Stimulated activated naive CD8-positive, alpha-beta T cell treated with anti-CD3 and anti-CD28 coated beads, Interleukin-15, Interleukin-2, amounts not matched to agents 100 U/mL and 50 U/mL, for 24 hours (primary cell): ENCODE measurements at places on chromosomes 6 and 20.

DNA sequence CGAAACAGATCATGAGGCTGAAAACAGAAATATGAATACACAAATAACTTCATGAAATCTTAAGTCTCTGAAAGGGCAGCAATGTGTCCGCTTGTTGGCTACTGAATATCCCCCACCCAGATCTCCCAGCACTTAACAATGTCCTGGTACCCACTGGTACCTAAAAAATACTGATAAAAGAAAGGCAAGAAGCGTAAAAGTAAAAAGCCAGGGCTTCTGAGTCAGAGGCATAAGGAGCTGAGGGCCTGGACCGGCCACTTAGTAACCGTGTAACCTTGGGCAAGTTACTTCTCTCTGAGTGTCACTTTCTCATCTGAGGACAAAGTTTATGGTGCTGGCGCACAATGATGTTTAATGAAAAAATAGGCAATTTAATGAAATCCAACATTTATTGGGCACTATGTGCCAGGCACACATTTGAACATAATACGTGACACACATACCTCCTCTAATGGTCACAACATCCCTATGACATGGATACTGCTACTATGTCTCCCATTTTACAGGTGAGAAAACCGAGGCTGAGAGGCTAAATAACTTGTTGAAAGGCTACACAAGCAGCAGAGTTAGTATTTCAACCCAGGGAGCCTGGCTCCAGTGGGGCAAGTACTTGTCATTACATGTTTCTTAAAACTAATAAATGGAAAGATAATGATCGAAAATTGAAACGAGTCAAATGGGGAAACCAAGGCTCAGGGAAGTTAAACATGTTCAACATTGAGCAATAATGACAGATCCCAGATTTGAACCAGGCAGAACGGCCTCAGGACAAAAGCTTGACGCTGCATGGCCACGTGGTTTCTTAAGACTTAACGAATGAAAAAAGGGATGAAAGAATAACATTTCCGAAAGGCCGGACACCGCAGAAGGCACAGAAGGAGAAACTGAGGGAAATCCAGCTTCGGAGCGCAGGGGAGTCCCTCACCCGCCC, 828 bp downstream of the TP53RK start:
- no peak for DNase-seq

DNA sequence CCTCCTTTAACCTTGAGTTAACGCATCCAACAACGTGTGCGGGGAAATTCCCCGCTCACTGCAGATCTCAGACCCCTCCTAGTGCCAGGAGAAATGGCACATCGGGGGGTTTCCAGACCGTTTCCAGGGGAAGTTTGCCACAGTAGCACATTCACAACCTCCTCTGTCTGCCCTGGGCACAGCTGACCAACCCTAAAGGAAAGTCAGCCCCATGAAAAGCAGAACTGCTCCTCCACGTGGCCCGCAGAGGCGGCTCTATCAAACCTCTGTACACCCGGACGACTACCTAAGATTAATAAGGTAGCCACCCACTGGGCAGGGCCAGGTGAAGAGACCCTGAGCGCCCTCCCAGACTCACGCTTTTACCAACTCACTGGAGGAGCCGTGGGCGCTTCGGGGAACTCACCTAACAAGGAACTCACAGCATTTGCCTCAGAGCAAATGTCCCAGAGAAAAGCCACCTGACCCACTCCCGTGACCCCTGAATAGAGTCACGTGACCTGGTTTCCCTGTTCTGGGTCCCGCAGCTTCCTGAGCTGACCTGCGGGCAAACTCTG, 93.1 kb downstream of the PRND start:
- peak; percentile 77 for DNase-seq

GRCh38 chr6:170317718-170318117, 11.2 kb downstream of the FAM120B start:
- DNase-seq: no peak

- DNase-seq: peak; percentile 8
These were observed 39.1 kb downstream of the TMX4 start for GRCh38 chr20:7980332-7981046.

DNA sequence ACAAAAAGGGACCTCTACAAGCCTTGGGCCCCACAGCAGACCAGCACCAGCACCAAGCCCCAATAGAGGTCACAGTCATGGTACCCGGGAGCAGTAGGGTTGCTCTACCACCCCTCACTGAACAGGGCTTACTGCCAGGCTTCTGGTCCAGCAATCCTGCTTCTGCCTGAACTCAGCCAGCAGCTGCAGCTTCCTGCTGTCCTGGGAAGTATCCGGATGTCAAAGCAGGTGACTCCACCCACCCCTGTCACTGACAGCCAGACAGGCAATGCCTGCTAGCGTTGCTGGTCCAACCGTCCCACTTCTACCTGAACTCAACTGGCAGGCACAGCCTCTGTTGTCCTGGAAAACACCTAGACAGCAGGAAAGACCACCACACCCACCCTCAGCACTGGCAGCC, 47.0 kb upstream of the PCSK2 start:
- DNase-seq: no peak

DNA sequence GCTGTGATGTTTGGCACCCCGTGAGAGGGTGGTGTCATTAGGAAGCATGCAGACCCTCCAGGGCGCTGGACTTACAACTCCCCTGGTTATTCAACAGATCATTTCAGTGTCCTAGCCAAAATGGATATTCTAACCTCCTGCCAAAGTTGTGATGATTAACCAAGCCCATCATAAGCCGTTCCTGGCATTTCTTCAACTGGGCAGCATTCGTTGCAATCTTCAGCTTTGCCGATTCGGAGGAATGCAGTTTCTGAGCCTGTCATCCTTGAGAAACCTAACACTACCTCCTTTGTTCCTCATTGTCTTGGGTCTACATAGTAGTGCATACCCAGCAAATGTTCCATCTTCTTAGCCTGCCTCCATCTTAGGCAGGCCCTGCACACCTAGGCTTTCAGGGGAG, 79.2 kb upstream of the MAP3K4 start:
- no peak for DNase-seq

DNA sequence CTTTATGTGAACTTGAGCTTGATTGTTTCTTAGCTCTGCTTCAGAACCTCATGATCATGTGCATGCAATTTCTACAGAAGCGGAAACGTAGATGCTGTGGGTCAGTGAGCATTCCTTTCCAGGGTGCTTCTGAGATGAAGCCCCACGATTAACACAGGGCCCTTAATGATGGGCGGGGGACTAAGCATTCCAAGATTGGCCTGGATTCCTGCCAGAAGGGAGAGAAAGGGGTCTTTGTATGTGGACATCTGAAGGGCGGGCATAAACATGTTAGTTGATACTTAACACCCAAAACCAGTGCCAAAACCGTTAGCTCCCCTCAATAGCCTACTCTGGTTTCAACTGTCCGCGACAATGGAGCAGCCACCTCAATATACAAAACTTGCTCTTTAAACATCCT, 46.9 kb upstream of the POU3F2 start:
- DNase-seq: no peak

DNA sequence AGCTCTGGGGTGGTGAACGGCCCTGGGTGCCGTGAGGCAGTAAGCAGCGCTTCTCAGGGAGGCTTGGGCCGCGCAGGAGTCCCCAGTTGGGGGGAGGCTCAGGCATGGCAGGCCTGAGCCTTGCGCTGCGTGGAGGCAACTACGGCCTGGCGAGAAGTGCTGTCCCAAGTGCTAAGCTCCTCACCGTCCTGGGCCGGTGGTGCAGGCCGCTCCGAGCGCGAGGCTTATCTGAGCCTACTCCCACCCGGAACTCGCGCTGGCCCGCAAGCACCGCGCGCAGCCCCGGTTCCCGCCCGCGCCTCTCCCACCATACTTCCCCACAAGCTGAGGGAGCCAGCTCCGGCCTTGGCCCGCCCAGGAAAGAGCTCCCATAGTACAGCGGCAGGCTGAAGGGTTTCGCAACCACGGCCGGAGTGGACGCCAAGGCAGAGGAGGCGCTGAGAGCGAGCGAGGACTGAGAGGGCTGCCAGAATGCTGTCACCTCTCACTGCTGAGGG, 1.8 kb upstream of the WRNIP1 start:
- DNase-seq: no peak

DNA sequence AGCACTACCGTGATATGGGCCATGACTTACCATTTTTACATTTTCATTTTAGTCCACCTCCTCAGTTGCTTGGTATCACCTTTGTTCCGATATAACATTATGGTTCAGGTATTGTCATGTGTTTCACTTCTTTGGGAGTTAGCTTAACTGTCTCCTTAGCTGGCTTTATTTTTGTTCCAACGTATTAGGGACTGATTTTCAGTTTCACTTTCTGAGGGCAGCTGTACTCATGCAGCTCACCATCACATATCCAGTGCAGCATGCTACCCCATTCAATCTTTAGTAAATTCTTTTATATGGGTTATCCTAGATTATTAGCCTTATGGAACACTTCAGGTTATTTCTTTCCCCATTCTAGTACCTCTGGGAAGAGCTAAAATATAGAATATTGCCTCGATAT, 362.2 kb upstream of the IRAK1BP1 start:
- DNase-seq: no peak

- DNase-seq: no peak
These were observed 39.3 kb downstream of the PCNA start for GRCh38 chr20:5080384-5080877.

DNA sequence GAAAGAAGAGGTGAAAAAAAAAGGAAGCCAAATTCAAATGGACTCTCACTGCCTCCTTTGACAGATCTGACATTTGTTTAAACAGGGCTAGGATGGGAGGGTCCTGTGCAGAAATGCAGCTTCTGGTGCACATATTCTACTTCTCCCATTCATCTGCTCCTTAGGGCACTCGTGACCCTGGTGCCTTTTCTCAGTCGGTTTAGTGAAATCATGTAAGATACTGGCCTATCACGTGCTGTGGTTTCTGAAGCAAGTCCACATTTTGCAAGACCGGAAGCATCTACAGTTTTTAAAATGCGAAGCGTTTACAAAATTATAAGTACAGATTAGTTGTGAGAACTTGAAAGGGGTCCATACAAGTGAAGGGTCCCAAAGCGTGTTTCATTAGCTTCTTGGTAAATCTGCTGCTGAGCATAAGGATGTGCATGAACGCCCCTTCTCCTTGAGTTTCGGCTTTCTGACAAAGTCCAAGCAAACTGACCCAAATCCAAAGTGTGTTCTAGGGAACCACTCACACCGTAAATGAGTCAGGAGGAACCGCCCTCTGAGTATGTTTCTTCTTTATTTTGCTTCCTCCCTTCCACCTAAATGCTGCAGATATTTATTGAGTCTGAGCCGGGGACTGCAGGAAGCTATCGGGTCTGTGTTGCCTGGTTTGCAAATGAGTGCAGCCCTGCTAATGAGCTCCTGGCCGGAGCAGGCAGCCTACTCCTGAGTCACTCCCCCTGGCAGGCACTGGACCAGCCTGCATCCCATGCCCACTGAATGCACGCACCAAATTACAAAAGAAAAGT, 323.8 kb upstream of the JARID2 start:
- no peak for DNase-seq

DNA sequence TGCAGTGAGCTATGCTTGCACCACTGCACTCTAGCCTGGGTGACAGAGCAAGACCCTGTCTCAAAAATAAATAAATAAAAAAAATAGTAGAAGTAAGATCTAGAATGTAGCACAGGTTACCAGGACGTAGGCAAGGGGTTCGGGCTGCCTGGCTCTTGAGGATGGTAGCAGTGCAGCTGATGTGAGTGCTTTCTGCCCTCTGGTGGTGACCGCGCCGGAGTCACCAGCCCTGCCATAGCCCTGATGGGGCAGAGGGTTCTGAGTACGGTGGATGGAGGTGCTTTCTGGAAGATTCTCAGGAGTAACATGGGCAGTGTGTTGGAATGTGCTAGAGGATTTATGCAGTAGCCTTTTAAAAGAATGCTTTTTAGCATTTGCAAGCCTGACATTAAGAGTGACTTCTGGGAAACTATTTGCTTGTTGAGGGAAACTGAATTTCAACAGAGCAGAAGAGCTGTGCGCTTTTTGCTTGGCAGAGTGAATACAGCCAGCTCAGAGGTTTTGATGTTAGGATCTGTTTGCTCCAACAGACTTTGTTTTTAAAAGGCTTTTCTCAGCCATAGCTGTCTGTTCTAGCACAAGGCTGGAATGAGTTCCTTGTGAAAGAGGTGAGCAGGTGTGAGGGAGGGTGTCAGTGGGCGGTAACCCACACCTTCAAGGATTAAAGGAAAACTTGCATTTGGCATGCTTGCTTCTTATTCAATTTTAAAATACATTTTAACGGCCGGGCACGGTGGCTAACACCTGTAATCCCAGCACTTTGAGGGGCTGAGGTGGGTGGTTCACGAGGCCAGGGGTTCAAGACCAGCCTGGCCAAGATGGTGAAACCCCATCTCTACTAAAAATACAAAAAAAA, 65.9 kb downstream of the PTPN1 start:
- peak; percentile 68 for DNase-seq

- no peak for DNase-seq
These were observed 325.7 kb downstream of the SAMD5 start for GRCh38 chr6:147834084-147834776.

DNA sequence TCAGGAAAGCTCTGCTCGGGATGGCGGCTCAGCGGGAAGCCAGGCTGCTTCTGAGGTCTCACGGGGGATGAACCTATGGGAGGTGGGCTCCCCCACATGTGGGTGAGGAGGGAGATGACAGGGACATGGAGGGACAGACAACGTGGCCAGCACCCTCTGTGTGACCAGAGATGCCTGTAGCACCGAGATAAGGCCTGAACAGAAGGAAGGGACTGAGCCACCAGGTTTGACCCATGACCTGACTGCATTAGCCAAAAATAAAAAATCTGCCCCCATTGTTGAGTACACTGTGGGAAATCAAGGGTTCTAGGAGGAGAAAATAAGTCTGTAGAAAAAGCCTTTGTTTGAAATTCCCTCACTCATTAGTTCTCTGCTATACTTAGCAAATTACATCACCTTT, 105.7 kb downstream of the RNASET2 start:
- DNase-seq: no peak

- no peak for DNase-seq
These were observed 3.6 kb downstream of the SULF2 start for GRCh38 chr20:47781632-47782031.

DNA sequence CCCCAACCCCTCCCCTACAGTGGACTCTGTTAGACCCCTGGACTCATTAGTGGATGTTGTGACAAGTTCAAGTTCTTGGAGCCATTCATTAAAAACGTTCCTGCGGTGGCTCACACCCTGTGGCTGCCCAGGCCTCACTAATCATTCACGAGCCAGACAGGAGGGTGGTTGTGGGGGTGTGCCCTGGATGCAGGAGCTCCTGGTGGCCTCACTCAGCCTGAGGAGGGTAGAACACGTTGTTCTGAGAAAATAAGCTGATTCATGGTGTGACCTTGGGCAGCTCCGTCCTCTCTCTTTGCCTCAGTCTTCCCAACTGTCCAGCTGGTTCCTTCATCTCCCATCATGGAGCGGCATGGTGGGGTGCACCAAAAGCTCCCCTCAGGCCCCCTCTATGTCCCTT, 16.7 kb downstream of the SLC13A3 start:
- no peak for DNase-seq

- DNase-seq: no peak
These were observed 87.2 kb downstream of the CD40 start for GRCh38 chr20:46205349-46205748.

GRCh38 chr6:10556992-10557391, 35.8 kb downstream of the GCNT2 start:
- no peak for DNase-seq

- DNase-seq: no peak
These were observed 72.6 kb downstream of the SHPRH start for GRCh38 chr6:145891565-145891964.

DNA sequence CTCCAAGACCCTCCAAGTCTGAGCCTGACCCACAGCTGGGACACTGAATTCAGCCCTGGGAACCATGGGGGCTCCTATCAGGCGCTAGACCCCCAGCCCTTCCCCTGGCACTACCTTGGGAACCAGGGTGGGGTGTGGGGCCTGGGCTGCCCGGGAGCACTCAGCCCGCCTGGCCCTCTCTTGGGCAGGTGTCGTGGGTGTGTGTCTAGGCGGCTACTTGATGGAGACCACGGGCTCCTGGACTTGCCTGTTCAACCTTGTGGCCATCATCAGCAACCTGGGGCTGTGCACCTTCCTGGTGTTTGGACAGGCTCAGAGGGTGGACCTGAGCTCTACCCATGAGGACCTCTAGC, 14.6 kb downstream of the SLC17A9 start:
- DNase-seq: no peak
